ENCODE measurements at places on chromosomes 7 and 10. TPM values are rescaled to one million over a fixed set of nuclear protein-coding genes. Genes with fewer than 3 reads are reported as not detected.

FAM237B gene
- not detected for total RNA-seq

PLEKHS1 gene
- total RNA-seq, result not detected

TAS2R41 gene
- total RNA-seq, result 0.26 TPM

MALRD1 gene
- total RNA-seq, result 0.84 TPM

TYW1B gene
- 2.8 TPM for total RNA-seq

CAV1 gene
- 465 TPM for total RNA-seq

FZD1 gene
- total RNA-seq, result 14.5 TPM

WEE2 gene
- total RNA-seq, result not detected

SFR1 gene
- 6.5 TPM for total RNA-seq

RHOBTB1 gene
- 9.5 TPM for total RNA-seq

UTF1 gene
- total RNA-seq, result not detected

SP8 gene
- not detected for total RNA-seq

IFIT1 gene
- 15.3 TPM for total RNA-seq

OPN4 gene
- total RNA-seq, result 0.18 TPM

ARHGEF35 gene
- total RNA-seq, result 2.3 TPM

TDRD1 gene
- 1.0 TPM for total RNA-seq

DNAJC12 gene
- total RNA-seq, result 3.6 TPM

MAGI2 gene
- total RNA-seq, result 7.2 TPM

Measured in left cardiac atrium (tissue), 4 donors.